Activated naive CD8-positive, alpha-beta T cell treated with anti-CD3 and anti-CD28 coated beads for 36 hours (primary cell): ENCODE measurements at places on chromosomes 11 and 22.

- DNase-seq: no peak
Measured at GRCh38 chr11:121105063-121105480, 4.0 kb downstream of the TECTA start.

GRCh38 chr22:43481568-43482317, 69.9 kb downstream of the MPPED1 start:
- DNase-seq: peak; percentile 21

DNA sequence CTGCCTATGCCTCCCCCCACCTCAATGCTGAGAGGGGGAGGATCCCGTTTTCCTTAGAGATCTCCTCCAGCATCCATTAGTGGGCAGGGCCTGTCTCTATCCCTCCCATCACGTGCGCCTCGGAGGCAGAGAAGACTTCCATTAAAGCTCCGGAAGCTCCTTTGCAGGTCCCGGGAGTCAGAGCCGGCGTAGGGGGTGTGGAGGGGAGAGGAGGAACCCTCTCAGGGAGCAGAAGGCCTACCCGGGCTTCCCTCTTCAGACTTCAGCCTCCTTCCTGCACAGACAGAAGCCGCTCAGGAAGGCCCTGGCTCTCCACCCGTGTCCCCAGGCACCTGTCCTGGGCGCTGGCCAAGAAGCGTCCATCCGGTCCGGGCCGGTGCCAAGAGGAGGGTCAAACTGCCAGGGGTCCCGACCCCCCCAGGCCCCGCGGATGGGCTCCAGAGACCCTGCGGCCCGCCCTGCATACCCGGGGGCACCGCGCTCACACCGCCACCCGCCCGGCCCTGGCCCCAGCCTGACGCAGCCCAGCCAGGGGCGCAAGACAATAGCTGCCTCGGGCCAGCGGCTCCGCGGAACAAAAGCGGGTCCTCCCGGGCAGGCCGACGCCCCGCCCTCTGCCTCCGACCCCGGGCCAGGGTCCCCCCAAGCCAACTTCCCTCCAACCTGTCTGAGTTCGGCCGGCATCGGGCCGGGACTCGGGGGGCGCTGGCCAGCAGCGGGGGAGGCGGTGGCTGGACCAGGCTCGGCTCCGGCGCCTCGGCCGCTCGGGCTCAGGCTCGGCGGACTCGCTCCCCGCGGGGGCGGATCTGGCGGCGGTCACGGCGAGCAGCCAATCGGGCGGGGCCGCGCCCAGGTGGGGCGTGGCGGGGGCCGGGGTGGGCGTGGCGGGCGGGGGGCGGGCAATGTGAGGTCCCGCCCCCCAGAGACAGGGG, 29.9 kb downstream of the ARVCF start:
- peak; percentile 83 for DNase-seq

DNA sequence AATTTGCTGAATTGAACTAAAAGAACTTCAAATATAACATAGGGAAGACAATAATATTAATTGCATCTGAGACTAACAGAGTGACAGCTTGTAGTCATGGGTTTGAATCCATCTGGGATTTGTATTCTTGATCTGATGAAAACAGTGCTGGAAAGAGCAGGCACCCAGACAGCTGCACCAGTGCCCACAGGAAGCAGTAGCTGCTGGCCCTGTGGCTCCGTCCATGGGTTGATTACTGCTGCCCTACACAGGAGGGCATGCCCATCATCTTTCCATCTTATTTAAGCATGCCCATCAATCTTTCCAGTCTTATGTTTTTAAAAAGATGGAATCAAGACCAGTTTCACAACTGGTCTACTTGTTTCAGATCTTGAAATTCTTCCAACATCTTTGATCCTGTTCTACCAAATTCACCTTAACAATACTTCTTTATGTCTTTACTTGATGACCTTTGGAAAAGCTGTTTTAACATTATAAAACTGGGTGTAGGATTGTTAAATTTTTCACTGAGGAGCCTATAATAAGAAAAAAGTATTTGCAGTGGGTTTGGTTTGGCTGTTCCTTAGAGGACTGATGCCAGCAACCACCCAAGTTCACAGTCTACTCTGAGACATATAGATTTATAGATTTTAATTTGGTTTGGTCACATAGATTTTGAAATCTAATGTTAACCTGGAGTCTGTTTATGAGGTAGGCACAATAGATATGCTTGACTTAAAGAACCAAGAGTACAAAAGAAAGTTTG, 761 bp upstream of the NXPE4 start:
- no peak for DNase-seq

- no peak for DNase-seq
Measured at GRCh38 chr11:1089738-1090599, 15.3 kb downstream of the MUC2 start.

GRCh38 chr11:116311206-116311605, 461.6 kb downstream of the BUD13 start:
- DNase-seq: no peak

DNA sequence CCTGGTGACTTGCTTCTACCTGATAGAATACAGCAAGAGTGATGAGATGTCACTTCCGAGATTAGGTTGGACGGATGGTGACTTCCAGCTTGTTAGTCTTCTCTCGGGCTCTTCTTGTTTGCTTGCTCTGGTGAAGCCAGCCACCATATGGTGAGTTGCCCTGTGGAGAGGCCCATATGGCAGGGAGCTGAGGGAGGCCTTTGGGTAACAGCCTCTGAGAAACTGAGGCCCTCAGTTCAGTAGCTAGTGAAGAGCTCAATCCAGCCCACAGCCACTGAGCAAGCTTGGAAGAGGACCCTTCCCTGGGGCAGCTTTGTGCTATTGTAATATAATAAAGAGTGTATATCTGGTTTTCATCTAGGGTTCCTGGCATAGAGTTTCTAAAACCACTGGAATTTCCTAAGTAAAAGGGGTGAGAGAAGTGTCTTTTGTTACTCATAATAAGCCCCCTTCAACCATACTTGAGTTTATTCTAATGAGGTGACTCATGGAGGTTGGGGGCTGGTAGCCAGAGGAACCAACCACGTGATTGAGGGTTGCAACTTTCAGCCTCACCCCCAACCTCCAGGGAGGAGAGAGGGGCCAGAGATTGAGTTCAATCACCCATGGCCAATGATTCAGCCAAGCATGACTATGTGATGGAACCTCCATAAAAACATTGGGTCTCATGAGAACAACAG, 8.0 kb upstream of the TPCN2 start:
- peak; percentile 58 for DNase-seq

DNA sequence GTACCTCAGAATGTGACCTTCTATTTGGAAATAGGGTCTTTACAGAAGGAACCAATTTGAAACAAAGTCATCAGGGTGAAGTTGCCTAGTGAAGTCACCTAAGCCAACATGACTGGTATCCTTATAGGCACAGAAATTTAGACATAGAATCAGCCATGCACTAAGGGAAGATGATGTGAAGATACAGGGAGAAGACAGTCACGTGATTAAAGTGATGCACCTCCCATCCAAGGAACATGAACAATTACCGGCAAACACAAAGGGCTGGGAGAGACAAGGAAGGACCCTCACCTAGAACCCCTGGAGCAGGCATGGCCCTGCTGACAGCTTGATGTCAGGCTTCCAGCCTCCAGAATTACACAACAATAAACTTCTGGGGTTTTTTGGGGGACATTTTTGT, 3.2 kb upstream of the CRYBB2 start:
- DNase-seq: no peak

DNA sequence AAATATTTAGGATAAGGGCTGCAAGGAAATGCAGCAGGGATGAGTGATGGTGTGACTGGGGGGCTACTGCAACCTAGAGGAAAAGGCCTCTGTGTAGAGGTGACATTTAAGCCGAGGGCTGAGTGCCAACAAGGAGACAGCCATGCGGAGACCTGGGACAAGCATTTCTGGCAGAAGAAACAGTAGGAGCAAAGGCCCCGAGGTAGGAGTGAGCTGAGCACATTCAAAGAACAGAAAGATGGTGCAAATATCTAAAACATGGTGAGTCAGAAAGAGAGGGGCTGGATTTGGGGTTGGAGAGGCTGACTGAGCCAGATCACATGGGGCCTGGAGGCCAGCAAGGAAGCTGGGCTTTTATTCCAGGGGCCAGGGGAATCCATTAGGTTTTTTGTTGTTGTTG, 55.1 kb upstream of the INCENP start:
- DNase-seq: no peak

- DNase-seq: no peak
Measured at GRCh38 chr11:898143-898511, 12.5 kb downstream of the CHID1 start.

GRCh38 chr22:21076912-21077625, 31.3 kb downstream of the LRRC74B start:
- no peak for DNase-seq

- no peak for DNase-seq
Measured at GRCh38 chr11:47348859-47349258, 3.6 kb downstream of the MYBPC3 start.

DNA sequence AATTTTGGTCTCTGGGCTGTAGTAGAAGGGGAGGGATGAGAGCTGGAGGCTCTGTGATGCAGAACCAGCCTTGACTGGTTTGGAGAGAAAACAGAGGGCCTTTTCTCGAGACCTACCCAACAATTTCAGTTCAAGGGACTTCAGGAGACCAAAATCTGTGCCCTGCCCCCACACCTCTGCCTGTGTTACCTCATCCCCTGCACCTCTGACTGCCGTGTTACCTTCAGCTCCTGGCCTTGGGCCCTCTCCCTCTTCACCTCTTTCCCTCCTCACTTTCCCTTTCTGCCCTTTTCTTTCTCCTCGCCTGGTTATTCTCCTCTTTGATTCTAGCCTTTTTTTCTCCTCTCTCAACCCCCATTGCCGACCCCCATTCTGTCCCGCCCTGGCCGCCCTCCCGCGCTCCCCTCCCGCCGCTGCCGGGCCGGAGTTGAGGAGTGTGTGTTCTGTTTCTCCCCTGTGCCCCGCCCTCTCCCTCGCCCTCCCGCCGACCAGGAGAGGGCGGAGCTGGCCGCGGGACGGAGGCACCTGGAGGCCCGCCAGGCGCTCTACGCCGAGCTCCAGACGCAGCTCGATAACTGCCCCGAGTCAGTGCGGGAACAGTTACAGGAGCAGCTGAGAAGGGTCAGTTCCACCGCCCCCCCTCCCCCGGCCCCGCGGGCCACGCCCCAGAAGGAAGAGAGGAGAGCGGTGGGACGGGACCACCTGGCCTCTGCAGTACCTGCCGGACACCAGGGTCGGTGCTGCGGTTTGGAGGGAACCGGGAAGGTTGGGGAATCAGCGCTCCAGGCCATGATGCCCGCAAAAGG, 27.2 kb downstream of the PHLDB1 start:
- DNase-seq: peak; percentile 43

DNA sequence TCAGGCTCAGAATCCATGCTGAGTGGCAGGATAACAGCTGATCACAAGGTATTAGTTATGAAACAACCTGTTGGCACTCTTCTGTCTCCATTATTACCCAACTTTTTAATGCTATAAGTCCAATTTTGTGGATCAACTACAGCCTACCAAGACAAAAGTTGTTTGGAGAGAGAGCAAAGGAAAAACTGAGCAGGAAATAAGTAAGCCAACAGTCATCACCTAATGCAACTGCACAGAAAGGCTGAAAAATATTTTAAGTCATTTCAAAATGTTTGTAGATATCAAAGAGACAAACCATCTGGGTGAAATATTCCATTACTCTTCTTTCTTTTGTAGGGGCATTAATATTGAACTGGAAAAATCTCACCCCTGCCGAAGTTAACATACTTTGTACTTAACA, 41.6 kb downstream of the FDX1 start:
- no peak for DNase-seq

DNA sequence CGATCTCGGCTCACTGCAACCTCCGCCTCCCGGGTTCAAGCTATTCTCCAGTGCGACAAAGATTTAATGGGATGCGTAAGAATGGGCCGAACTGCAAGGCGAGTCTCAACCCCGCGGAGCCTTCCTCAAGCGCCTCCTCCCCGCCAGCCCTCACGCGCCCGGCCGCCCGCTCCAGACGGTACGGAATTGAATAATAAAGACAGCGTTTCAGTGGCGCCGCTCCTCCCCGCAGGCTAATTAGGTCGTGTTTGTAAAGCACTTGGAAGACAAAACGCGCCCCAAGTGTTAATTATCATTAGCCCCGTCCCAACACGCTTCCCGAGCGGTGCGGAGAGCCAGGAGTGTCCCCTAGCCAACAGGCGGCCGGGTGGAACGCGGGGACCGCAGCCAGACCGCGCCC, 192.0 kb downstream of the BUD13 start:
- no peak for DNase-seq

GRCh38 chr22:28773461-28773867, 969 bp downstream of the CCDC117 start:
- DNase-seq: no peak

DNA sequence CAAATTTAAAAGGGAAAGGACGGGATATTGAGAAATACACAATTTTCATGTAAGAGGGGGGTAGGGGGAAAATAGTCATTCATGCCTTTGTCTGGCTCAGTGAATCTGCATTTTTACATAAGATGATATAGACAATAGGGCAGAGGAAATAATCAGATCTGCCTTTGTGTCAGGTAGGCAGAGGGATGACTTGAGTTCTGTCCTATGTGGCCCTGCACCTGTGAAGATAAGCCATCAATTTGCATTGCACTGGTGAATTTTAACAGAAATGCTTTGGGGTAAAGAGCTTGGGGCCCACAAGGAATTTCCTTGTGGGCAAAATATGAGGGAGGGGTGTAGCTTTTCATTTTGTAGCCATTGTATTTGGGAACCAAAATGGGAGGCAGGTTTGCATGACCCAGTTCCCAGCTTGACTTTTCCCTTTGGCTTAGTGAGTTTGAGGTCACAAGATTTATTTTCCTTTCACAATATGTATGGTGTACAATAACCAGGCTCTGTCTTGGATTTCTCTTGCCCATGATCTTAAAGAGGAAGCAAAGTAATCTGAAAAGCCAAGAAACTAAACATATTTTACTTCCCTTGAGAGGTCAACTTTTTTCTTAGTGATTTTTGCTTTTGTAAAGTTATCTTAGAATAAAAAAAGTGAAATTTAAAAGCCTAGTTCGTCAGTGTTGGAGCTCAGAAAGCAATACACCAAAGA, 77.7 kb upstream of the SORL1 start:
- no peak for DNase-seq

- DNase-seq: no peak
Measured at GRCh38 chr22:48579043-48579927, 1248.4 kb downstream of the BRD1 start.

- DNase-seq: peak; percentile 7
Measured at GRCh38 chr22:29524442-29525191, 28.9 kb downstream of the THOC5 start.

GRCh38 chr11:69284081-69284511, 9.9 kb upstream of the MYEOV start:
- no peak for DNase-seq

GRCh38 chr11:13000721-13001120, 8.4 kb upstream of the RASSF10 start:
- no peak for DNase-seq

DNA sequence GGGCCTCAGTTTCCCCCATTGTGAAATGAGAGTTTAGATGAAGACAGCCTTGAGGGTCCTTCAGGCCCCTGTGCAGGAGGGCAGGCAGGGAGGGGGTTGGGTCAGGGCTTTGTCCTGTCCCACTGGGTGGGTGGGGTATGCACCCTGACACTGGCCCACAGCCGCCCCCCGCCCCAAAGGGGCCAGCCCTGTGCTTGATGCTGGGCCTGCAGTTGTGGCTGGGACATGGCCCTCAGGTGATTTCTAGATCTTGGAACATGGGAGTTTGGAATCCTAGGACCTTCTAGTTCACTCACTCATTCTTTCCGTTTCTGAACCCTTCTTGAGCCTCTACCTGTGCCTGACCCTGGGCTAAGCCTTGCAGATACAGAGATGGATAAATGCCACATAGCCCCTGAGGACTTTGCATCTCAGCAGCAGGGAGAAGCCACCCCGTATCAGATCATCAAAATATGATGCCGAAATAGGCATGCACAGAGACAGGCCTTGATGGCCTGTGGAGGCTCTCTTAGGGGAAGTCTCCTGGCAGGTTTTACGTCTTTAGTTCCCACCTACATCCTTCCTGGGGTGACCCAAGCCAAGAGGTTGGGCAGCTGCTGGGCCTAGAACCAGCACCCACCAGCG, 76.0 kb downstream of the FBLN1 start:
- no peak for DNase-seq
